ENCODE measurements at places on chromosomes 12 and 14.

DNA sequence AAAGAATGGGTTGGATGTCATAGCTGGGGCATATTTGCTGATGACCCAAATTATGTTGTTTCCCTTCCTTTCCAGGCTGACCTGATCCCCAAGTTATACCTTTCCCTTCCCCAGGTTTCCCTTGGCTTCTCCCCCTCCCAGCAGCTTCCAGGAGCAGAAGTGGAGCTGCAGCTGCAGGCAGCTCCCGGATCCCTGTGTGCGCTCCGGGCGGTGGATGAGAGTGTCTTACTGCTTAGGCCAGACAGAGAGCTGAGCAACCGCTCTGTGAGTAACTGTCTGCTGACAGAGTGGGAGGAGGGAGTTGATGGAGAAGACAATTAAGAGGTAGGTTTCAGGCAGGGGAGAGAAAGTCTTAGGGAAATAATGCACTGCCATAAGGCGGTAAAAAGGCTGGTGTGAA, 25.0 kb downstream of the A2ML1 start:
- no peak for DNase-seq

- DNase-seq, result no peak
These were observed 450.9 kb upstream of the TMPO start for GRCh38 chr12:98064501-98064900.

- no peak for DNase-seq
These were observed 301.7 kb upstream of the SFSWAP start for GRCh38 chr12:131409211-131409610.

GRCh38 chr14:64475585-64476273, 10.4 kb downstream of the AKAP5 start:
- DNase-seq, result no peak

- peak; percentile 78 for DNase-seq
These were observed at the start of gene RAB3IP for GRCh38 chr12:69738351-69739286. TSS of gene RAB3IP (plus strand) at chr12:69738860. CDS start at chr12:69755409, 16,549 bp downstream.

DNA sequence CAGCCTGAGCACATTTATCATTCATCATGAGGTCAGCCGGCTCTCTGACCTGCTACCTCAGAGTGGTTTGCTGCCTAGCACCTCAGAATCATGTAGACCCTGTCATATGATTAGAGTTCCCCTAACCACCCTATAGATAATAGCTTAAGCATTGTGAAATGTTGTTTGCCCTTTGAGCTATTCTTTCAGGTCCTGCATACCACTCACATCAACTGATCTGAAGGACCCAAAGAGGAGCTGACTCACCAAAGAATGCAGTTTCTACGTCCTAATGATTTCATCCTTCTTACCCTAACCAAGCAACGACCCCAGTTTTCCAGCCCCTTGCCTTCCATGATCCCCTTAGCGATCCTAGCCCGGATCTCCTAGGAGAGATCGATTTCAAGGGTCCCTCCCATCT, 527.9 kb downstream of the SOX5 start:
- no peak for DNase-seq

- DNase-seq, result no peak
These were observed 114.0 kb downstream of the SLC38A4 start for GRCh38 chr12:46711756-46712155.

- DNase-seq, result no peak
These were observed 903 bp upstream of the PPP4R3A start for GRCh38 chr14:91511043-91511383.

GRCh38 chr12:13745111-13745860, 236.1 kb downstream of the GRIN2B start:
- no peak for DNase-seq

DNA sequence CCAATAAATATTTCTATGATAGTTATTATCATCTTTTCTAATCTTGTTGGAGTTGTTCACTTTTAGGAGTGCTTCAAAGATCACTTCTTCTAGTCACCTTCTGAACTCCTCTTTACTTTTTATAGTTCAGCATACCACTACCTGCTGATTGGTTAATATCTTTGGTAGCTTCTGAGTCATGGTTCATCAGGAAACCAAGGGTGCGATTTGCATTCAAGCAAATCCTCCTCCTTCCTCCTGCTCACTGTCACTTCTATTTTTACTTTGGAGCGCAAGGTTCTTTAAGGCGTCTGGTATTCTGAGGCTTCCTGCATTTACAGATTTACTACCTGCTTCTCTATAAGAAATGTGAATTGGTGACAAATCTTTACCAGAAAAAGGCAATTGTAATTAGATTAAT, 24.0 kb downstream of the SYT1 start:
- no peak for DNase-seq

DNA sequence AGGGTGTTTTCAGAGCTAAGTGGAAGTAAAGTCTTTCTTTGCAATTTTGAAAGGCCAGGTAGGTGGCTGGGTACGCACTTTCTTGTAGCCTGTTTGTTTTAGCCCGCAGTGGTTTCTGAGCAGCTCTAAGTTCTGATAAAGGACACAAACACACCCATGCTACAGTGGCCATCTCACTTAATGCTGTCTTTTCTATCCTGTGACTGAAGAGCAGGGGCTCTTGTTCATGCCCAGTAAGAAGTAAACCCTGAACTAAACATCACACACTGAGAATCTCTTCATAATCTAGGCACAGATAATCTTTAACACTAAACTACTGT, 427.2 kb downstream of the RAD51B start:
- no peak for DNase-seq

DNA sequence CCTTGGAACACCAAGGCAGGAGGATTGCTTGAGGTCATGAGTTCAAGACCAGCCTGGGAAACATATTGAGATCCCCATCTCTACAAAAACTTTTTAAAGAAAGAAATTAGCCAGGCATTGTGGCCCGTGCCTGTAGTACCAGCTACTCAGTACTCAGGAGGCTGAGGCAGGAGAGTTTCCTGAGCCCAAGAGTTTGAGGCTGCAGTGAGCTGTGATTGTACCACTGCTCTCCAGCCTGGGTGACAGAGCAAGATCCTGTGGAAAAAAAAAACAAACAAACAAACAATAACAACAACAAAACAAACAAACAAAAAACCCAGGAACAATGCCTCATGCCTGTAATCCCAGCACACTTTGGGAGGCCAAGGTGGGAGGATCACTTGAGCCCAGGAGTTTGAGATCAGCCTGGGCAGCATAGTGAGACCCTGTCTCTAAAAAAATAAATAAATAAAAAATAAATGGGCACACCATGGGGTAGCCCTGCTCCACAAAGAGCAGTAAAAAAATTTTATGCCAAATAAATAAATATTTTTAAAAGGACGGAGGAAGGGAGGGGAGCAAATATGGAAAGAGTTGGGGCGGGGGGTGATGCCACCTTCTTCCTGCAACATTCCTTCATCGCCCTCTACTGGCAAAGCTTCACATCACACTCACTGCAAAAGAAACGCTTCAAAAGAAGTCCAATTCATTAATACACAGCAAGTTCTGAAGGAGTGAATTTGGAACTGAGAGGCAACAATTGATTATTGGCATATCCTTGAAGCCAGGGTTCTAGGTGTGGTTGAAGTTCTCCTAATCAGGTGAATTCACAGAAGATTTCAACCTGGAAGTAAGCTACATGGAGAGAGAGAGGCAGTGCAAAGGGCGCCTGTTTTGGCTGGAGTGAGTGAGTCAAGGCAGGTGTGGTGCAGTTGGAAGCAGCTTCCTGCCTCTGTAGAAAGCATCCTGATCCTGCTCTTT, 8.8 kb upstream of the GNPTAB start:
- DNase-seq, result peak; percentile 40

- DNase-seq, result no peak
These were observed 477.0 kb downstream of the TMEM121 start for GRCh38 chr14:106003351-106003750.

- DNase-seq, result no peak
These were observed 129.0 kb upstream of the MED13L start for GRCh38 chr12:116406529-116406928.

GRCh38 chr14:94027566-94028449, 1.7 kb downstream of the OTUB2 start:
- DNase-seq, result no peak

GRCh38 chr14:57346741-57347140, 43.6 kb upstream of the NAA30 start:
- DNase-seq, result no peak

GRCh38 chr12:24197532-24197931, 248.1 kb upstream of the SOX5 start:
- DNase-seq, result no peak

DNA sequence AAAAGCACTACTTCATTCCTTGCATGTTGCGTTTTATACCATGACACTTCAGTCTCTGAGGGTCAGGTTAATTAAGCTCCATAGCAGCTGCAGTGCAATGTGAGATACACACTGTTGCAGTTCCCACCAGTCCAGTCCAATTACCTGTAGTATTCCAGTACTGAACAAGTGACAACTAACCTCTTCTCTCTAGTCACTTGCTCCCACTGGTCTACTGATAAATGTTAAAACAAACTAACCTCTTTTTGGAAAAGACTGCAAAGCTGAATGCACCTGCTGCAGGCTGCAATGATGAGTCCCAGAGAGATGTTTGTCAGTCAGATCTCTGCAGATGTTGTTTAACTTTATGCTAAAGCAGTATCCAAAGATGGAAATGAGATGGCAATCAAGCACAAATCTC, 7.9 kb downstream of the NOVA1 start:
- no peak for DNase-seq

- no peak for DNase-seq
These were observed 274.1 kb downstream of the PCNX1 start for GRCh38 chr14:71181215-71182003.

DNA sequence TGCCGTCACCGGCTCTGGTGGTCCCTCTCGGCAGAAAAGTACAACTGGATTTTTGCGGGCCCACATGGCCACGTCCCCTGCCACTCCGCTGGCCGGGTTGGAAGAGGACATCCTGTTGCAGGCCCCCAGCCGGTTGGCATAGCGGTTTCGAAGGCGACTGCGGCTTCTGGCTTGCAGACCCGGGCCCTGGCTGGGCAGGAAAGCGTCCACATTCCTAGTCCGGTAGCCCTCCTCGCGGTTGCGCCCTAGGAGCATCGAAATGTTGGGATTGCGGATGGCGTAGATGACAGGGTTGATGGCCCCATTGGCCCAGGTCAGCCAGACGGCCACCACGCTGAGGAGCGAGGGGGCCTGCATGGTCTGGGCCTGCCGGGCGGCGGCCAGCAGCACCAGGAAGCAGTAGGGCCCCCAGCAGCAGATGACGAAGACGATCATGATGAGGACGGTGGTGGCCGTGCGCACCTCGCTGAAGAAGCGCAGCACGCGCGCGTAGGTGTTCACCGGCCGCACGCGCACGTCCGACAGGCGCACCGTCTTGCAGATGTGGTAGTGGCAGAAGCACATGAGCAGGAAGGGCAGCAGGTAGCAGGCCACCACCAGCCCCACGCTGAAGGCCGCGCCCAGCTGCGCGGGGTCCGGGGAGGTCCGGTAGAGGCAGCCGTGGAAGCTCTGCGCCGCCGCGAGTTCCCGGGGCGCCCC, 1.2 kb downstream of the GPR135 start:
- DNase-seq, result no peak

DNA sequence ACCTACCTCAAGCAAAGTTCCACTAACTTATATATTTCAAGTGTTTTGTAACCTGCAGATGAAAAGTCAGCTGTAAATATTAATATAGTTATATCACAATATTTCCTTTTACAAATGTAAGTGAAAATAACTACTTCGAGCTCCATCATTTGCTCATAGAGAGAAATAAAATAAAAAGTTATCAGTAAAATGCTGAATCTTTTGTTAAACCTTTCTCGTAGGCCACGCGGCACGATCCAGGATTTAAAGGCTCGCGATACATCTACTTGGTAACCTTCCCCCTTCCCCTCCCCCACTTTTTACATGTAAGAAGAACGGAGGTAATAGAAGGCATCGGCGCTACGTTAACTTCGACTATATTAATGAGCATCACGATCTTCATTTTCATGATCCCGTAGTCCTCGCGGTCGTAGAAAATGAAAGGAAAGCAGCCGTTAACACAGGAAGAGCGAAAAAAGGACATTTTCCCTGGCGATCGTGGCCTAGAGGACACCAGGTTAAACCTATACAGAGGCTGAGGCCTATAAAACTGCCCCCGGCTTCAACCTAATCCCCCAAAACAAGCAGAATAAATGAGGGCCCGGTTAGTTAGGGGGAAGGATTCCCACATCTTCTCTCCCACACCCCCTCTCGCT, 508 bp downstream of the HNRNPC start:
- DNase-seq, result peak; percentile 9

DNA sequence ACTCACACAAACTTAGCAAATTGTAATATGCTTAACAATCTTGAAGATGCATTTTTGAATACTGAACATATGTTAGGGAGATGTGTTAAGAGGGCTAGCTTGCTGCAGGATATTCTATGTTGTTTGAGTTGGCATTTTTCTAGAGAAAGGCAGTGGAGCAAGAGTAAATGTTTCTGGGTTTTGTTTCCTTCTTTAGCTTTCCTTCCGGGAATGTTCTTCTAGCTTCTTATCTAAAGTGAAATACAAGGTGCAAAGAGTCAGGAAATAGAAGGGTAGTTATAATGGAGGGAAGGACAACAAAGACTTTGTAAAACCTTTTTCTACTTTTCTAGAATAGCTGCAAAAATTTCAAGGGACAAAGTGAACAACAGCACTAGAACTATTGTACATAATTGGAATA, 77.6 kb upstream of the KCNH3 start:
- DNase-seq, result no peak

- no peak for DNase-seq
These were observed 79.9 kb downstream of the ACACB start for GRCh38 chr12:109196332-109196731.

DNA sequence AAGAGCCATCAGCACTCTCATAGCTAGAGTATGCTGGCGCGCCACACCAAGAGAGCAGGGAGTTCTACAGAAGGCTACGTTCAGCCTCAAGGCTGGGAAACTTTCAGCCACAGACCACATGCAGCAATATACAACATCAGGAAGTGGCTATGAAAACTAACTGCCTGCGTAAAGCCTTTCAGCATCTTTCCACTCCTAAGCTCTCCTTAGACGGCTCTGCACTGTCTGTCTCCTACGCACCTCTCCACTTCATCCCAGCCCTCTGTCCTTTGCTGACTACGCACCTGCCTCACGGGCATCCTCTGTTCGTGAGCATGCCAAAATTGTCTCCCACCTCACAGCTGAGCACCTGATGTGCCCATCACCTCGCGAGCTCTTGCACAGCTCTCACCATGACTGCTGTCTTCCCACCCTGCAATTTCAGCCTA, 9.7 kb downstream of the MPHOSPH9 start:
- no peak for DNase-seq

GRCh38 chr14:97806891-97807290, 1009.7 kb downstream of the VRK1 start:
- DNase-seq, result no peak

- DNase-seq, result no peak
These were observed 928.6 kb downstream of the TMEM121 start for GRCh38 chr14:106455026-106455425.

DNA sequence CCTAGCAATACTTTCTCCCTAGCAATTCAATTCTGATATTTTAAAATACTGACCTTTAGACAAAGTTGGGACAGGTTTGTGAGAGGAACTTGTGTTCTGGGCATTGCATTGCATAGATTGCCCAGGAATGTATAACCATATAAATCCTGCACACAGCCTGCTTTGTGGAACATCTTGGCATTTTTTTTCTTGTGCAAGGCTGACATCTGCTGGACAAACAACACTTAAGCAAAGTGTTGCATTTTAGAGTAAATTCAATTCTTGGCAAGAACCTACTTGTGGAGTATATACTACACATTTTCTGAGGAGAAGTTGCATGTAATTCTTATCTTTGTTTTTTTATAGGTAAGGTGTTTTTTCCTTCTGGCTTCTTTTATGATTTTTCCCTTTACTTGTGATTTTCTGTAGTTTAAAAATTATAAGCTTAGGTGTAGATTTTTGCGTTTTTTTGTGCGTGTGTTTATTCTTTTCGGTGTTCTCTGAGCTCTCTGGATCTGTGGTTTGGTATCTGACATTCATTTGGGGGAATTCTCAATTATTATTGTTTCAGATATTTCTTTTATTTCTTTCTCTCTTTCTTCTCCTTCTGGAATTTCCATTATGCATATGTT, 26.4 kb downstream of the TESPA1 start:
- peak; percentile 36 for DNase-seq

Measured in NCI-H226 (cell line).